ENCODE measurements at places on chromosomes 1 and 21. TPM values are rescaled to one million over a fixed set of nuclear protein-coding genes. Genes with fewer than 3 reads are reported as not detected.

DNA sequence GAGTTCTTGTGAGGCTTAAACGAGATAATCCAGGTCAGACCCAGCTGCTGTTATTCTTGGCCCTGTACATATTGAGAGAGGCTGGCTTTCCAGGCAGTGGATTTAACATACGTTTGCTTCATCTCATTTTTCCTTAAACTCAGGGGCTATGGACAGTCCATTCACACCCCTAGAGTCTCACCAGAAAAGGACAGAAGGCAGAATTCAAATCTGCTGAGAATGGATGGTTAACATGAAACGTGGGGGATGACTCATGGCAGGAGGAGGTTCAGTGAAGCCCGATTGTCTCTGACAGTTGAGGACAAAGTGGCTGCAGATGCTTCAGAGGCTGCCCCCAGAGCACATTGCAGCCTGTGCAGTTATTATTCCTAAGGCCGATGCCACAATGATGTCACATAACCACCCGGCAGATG is 39.5 kb downstream of the TGFB2 start:
- H3K4me3 ChIP-seq, result no peak overlapping the region
- H3K27me3 ChIP-seq, result no peaks in the 10 kb centered on the region
- H3K36me3 ChIP-seq, result no peaks in the 10 kb centered on the region
- DNase-seq, result no peak
- no peak overlapping the region for H3K27ac ChIP-seq

DNA sequence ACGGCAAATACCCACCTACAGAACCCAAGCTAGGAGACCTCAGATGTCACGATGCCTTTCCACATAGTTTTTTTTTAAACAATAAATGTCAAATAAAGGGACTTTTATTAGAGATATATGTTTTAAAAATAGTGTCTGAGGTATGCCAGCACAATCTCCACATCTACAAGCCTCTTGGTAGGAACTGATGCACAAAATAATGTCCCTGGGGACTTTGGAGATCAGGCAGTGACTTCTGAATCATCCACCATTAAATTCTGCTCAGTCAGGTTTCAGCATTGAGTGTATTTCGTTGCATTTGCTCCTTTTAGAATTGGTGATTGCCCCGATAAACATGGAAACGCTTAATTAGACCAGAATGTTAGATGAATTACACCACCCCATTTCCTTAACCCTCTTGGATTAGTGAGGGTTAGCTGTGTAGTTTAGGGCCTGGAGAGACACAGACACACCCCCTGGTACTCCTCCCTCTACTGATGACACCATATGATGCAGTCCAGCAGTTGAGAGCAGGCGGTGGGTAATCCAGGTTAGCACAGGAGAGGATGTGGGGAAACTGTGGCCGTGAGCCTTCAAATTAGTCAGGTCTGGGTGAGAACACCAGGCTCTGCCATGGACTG is 33.6 kb downstream of the LGR6 start:
- H3K27ac ChIP-seq, result no peak overlapping the region
- H3K4me1 ChIP-seq, result no peaks in the 10 kb centered on the region
- no peak overlapping the region for H3K4me3 ChIP-seq
- no peaks in the 10 kb centered on the region for H3K27me3 ChIP-seq
- H3K36me3 ChIP-seq, result no peaks in the 10 kb centered on the region

DNA sequence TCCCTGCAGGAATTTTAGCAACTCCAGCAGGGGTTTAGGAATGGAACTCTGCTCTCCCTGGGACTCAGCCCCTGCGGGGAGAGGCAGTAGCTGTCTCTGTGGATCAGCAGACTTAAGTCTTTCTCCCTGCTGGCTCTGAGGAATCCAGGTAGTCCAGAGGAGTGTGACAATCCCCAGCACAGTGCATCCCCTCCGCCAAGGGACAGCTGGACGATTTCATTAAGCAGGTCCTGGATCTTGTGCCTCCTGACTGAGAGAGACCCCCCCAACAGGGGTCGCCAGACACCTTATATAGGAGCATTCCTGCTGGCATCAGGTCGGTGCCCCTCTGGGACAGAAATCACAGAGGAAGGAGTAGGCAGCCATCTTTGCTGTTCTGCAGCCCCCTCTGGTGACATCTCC is 30.6 kb downstream of the AKT3 start:
- H3K4me1 ChIP-seq, result no peaks in the 10 kb centered on the region
- H3K27ac ChIP-seq, result no peak overlapping the region
- no peak for DNase-seq
- H3K27me3 ChIP-seq, result no peaks in the 10 kb centered on the region

DNA sequence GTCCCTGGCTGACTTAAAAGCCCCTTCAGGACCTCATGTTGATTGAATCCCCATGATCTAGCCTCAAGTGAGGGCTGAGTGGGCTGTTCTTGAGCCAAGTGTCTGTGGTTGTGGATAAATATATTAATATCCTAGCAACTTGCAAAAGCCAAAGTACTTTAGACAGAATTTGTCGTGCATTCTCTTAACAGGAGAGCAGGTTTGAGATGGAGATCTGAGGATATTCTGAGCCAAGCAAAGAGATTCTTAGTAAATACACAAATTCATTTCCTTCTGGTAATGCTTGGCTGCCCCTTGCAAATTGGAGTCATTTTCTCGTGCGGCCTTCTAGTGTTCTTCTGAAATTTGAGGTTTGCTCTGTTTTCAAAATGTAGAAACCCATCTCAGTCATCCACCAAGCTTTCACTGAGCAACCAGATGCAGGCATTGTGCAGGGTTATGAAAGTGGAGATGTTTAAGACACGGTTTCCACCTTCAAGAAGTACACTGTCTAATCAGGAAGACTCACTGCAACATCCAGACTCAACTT is 242.1 kb upstream of the JUN start:
- no peak overlapping the region for H3K27ac ChIP-seq
- H3K27me3 ChIP-seq, result no peaks in the 10 kb centered on the region
- H3K4me1 ChIP-seq, result peaks cover 4% of the 10 kb centered on the region
- H3K4me3 ChIP-seq, result no peak overlapping the region

DNA sequence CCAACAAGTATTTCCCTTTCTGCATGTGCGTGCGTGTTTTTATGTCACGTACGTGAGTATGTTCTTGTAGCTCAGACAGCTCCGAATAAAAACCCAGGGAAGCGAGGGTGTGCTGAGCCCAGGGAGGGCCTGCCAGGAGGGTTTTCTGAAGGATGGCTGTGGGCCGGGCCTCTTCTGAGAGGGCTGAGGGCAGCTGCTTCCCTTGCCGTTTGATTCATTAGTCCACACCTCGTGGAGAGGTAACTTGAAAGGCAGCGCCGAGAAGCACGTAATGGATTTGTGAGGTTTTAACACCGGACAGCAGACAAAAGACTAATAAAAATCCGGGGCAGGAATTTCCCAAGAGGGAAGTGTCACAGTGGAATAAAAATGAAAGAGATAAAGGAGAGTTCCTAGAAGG is 29.5 kb downstream of the CD247 start:
- H3K36me3 ChIP-seq, result no peaks in the 10 kb centered on the region
- H3K27me3 ChIP-seq, result peaks cover 2% of the 10 kb centered on the region
- no peak overlapping the region for H3K4me3 ChIP-seq
- no peak overlapping the region for H3K27ac ChIP-seq

Gene FAM151A
- total RNA-seq, result not detected

DNA sequence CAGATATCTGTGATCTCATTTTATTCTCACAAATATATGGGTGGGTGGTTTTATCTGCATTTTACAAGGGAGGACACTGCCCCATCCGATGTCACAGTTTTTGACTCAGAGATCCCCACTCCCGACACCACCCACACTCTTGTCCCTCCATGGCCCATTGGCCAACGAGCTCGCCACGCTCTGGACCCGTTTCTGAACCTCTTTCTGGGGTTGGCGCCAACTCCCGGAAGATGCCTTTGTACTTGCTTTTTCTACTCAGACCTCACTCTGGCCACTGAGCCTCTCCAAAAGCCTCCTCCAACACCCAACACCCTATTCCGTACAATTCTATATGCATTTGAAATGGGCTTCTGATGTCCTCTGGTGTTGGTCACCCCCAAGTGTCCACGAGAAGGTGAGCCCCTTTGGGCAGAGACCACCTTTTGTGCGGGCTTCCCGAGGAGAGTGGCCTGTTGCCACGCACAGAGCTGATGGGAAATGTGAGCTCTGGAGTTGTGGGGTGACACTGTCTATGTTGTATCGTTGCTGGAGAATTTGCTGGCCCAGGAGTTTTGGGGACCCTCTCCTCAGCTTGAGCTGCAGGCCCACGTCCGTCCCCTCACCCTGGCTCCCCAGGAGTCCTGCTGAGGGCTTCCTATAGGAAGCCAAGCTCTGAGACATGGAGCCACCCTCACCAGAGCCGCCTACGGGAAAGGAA is 366.9 kb upstream of the VAMP3 start:
- no peaks in the 10 kb centered on the region for H3K27me3 ChIP-seq
- H3K4me1 ChIP-seq, result no peaks in the 10 kb centered on the region
- H3K4me3 ChIP-seq, result no peak overlapping the region

Gene ATPAF1
- total RNA-seq, result 100 TPM

- H3K4me1 ChIP-seq, result no peaks in the 10 kb centered on the region
- no peak overlapping the region for H3K4me3 ChIP-seq
- no peak overlapping the region for H3K27ac ChIP-seq
- no peaks in the 10 kb centered on the region for H3K36me3 ChIP-seq
These were observed 167.0 kb downstream of the TSEN15 start for GRCh38 chr1:184218458-184219075.

Gene GUCA2A
- 0.44 TPM for total RNA-seq

DNA sequence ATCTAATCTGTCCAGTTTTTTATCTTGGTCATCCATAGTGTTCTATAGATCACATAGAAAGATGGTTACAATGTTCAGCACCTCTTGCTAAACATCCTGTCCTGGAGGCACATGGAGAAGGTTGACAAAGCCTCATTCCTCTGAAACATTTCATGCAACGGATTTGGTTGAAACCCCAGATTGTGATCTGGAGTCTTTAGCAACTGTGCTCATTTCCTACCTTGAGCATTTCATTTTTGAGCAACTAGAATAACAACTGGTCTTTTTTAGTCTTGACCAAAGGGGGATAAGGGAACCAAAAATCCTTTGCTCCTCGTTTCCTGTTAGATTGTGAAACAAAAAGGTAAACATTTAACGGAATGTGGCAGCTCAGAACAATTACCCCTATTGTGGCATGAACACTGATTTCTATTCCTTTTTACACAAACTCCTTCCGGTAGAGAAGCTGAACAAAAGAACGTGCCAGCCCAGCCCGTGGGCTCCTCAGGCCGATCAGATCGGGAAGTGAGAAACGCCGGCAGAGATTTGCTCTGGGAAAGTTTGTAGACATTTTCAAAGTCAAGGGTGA is 94.7 kb upstream of the ERRFI1 start:
- no peak overlapping the region for H3K4me3 ChIP-seq
- peak overlapping the region; percentile 48 for H3K27ac ChIP-seq
- no peaks in the 10 kb centered on the region for H3K36me3 ChIP-seq

DNA sequence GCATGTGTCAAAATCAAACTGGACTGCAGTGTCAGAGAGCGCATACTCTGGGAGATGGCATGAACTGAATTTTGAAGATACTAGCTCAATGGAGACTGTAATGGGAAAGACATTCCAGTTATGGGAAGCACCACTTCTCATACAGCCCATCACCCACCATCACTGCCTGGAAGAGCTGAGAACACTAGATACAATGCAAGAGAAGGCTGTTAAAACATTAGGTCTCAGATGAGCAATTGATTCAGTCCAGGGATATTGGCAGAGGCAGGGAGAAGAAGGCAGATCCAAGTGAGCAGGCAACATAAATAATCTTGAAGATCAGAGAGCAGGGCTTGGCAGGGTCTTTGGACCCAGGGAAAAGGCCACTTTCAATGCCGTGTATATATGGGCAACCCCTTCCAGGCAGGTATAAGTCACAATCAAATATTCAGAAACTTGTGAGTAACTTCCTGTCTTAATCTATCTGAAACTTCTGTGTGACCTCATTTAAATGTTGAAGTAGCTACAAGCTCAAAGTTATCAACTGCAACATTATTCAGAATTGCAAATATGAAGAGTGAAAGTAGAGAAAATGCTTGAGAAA is 290.3 kb upstream of the SGIP1 start:
- DNase-seq, result no peak
- H3K4me1 ChIP-seq, result no peaks in the 10 kb centered on the region
- H3K36me3 ChIP-seq, result no peaks in the 10 kb centered on the region
- H3K27me3 ChIP-seq, result no peaks in the 10 kb centered on the region
- no peak overlapping the region for H3K4me3 ChIP-seq

DNA sequence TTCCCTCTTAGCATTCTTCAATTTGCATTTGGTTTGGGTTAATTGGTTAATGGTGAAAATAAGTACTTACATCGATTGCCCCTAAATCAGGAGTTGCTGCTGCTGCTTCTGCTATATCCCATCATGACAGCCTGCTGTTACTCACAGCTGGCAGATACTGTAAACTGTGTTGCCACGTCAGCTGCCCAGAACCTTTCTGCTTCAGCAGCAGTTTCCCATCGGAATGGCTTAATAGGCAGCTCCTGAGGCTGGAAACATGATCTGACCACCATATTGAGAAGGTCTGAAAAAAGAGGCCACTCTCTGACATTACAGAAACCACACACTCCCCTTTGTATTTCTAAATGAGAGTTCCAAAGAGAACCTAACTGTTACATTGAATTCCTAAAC is 14.3 kb upstream of the SEC16B start:
- peak overlapping the region; percentile 11 for H3K27ac ChIP-seq
- H3K4me3 ChIP-seq, result peak overlapping the region; percentile 5
- no peaks in the 10 kb centered on the region for H3K4me1 ChIP-seq
- H3K27me3 ChIP-seq, result no peaks in the 10 kb centered on the region

- no peaks in the 10 kb centered on the region for H3K27me3 ChIP-seq
- no peak overlapping the region for H3K27ac ChIP-seq
- no peak for DNase-seq
- H3K36me3 ChIP-seq, result no peaks in the 10 kb centered on the region
- H3K4me3 ChIP-seq, result no peak overlapping the region
These were observed 112.9 kb downstream of the DAB1 start for GRCh38 chr1:57311006-57311405.

Gene MYOG
- 336 TPM for total RNA-seq
